Karpas-422 (cell line): ENCODE measurements at places on chromosomes 4 and X.

DNA sequence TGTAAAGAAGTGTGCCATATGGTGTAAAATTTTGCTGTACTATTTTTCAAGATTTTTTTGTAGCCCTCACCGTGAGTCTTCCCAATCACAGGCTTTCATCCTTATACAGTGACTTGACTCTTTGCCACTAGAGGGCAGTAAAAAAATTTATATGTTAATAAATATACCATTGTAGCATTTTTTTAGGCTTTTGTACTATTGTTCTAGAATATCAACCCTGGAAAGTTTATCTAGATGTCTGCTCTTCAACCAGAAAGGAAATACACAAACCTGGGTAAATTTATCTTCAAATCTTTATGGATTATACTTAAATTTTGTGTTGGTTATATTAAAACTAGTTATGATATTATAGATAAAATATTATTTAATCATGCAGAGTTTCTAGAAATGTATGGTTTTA, 235.3 kb downstream of the TENM3 start:
- no peaks in the 10 kb centered on the region for H3K27me3 ChIP-seq
- no peaks in the 10 kb centered on the region for H3K36me3 ChIP-seq
- H3K27ac ChIP-seq = no peak overlapping the region
- no peak overlapping the region for H3K4me3 ChIP-seq

DNA sequence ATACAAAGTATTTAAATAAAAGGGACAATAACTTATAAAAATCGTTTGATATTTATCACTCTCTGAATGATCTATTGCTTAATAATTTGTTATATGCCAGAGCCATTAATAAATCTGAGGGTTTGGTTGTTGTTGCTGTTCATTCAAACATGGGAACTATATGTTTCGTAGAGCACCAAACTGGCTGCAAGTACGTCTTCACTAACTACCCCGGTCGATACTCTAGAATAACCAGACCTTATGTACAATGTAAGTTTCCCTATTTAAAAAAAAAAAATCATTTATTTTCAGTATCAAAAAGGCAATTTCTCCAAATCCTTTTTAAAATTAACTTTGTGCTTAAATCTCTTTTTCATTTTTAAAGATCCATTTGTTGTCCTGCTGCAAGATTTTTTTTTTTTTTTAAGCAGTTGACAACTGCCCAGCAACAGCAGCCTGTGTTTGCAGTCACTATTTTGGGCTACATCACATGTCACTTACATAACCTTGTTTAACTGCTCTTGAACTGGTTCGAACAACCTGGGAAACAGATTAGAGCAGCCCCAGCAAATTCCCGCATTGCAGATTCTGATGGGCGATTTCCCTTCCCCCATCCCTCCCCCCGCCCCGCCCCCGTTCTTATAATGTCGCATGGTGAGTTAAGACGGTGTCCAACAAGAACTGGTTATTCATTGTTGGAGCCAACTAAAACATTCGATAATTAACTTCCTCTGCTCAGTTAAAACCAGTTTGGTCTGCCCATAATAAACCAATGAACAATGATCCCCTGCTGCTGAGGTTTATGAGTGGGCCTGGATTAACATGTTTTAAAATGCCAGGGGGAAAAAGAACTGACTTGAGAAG, 238.9 kb downstream of the NR3C2 start:
- no peaks in the 10 kb centered on the region for H3K27me3 ChIP-seq
- H3K4me1 ChIP-seq = no peaks in the 10 kb centered on the region
- no peak overlapping the region for H3K4me3 ChIP-seq
- DNase-seq = no peak

DNA sequence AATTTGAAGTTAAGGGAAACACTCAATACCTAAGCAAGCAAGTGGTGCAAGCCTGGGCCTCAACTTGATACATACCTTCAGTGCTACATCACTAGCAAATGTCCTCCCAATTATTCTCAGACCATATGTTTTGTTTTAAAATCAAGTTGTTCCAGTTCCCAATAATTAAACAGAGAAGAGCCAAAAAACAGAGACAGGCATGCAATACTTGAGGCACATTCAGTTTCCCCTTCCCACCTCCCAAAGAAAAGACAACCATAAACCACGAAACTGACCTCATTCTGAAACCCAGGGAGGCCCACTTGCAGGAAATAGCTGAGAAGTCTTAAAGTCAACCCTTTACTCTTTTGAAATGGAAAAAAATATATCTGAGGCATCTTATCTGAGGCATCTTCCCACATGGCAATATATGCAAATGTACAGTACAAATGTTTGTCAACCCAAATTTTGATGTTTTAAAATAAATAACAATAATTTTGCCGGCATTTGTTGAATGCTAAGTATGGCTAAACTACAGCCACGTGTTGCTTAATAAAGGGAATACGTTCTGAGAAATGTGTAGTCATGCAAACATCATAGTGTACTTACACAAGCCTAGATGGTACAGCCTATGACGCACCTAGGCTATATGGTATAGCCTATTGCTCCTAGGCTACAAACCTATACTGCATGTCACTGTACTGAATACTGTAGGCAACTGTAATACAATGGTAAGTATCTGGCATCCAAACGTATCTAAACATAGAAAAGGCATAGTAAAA, 147.5 kb downstream of the TSPAN5 start:
- DNase-seq = no peak
- no peaks in the 10 kb centered on the region; the same call in 1 of the 2 replicates for H3K27me3 ChIP-seq

- peak overlapping the region; percentile 31; the same call in 1 of the 2 replicates for H3K4me3 ChIP-seq
- H3K27me3 ChIP-seq = no peaks in the 10 kb centered on the region
- H3K4me1 ChIP-seq = peaks cover 99% of the 10 kb centered on the region
- peak; percentile 93 for DNase-seq
- peak overlapping the region; percentile 99 for H3K27ac ChIP-seq
Measured at GRCh38 chr4:54016504-54016903, 47.9 kb downstream of the CHIC2 start.

- H3K4me3 ChIP-seq = no peak overlapping the region
- H3K27ac ChIP-seq = no peak overlapping the region
- H3K4me1 ChIP-seq = no peaks in the 10 kb centered on the region
- no peaks in the 10 kb centered on the region for H3K27me3 ChIP-seq
Measured at GRCh38 chrX:155841232-155841631, 39.9 kb upstream of the VAMP7 start.

- H3K4me1 ChIP-seq = no peaks in the 10 kb centered on the region
- no peaks in the 10 kb centered on the region for H3K27me3 ChIP-seq
- no peak overlapping the region for H3K27ac ChIP-seq
Measured at GRCh38 chr4:149549911-149550310, 265.7 kb downstream of the IQCM start.

GRCh38 chr4:106795326-106795725, 240.8 kb downstream of the DKK2 start:
- no peak overlapping the region for H3K27ac ChIP-seq
- DNase-seq = no peak
- no peaks in the 10 kb centered on the region for H3K4me1 ChIP-seq
- no peak overlapping the region for H3K4me3 ChIP-seq
- H3K27me3 ChIP-seq = no peaks in the 10 kb centered on the region

DNA sequence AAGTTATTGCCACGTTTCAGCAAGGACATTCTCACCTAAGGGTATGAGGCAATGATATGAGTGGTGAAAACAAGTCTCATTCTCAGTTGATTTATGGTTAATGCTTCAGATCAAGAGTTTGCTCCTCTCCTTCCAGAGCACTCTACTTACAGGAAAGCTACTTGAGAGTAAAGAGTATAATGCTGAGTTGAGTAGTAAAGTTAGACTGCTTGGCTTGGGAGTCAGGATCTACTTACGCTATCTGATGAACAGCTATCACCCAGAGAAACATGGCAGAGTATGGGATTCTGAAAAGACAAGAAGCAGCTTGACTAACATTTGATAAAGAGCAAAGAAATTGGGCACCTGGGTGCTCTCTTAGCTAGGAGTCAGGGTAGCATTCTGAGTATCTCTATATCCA, 211.8 kb downstream of the GLUD2 start:
- no peaks in the 10 kb centered on the region for H3K27me3 ChIP-seq
- H3K36me3 ChIP-seq = no peaks in the 10 kb centered on the region
- H3K4me3 ChIP-seq = no peak overlapping the region
- no peak for DNase-seq

GRCh38 chrX:23623797-23624196, 43.5 kb upstream of the PRDX4 start:
- H3K4me1 ChIP-seq = no peaks in the 10 kb centered on the region
- H3K27ac ChIP-seq = no peak overlapping the region
- H3K36me3 ChIP-seq = no peaks in the 10 kb centered on the region
- H3K4me3 ChIP-seq = no peak overlapping the region
- no peaks in the 10 kb centered on the region for H3K27me3 ChIP-seq
- no peak for DNase-seq

GRCh38 chr4:139297001-139297410, 4.3 kb upstream of the NAA15 start:
- H3K36me3 ChIP-seq = peaks cover 10% of the 10 kb centered on the region; the same call in 1 of the 2 replicates
- H3K27ac ChIP-seq = peak overlapping the region; percentile 59; the same call in 1 of the 2 replicates
- DNase-seq = no peak
- no peaks in the 10 kb centered on the region for H3K27me3 ChIP-seq
- 0 out of 2 replicates have a peak overlapping the region, but pooled peaks have one; percentile 99 for H3K4me3 ChIP-seq

DNA sequence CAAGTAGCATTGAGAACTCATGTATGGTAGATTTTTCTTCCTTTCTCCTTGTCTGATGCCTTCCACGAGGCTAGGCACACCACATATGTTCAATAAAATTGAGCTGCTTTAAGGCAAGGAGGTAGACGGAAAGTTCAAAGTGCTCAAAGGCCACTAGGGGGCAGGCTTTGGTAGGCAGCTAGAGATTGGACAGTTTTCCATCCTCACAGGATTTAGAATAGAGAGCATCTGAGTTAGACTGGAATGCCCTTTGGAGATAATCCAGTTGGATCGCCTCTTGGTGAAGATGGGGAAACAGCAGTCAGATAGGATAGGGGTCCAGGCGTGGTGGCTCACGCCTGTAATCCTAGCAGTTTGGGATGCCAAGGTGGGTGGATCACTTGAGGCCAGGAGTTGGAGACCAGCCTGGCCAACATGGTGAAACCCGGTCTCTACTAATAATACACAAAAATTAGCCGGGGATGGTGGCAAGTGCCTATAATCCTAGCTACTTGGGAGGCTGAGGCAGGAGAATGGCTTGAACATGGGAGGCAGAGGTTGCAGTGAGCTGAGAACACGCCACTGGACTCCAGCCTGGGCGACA, 30.4 kb downstream of the ELF4 start:
- no peak overlapping the region for H3K27ac ChIP-seq
- peak; percentile 88 for DNase-seq
- H3K4me3 ChIP-seq = no peak overlapping the region
- no peaks in the 10 kb centered on the region for H3K27me3 ChIP-seq
- H3K36me3 ChIP-seq = no peaks in the 10 kb centered on the region

GRCh38 chr4:67593741-67594175, 35.2 kb downstream of the STAP1 start:
- no peak for DNase-seq
- no peak overlapping the region for H3K27ac ChIP-seq
- H3K27me3 ChIP-seq = no peaks in the 10 kb centered on the region

DNA sequence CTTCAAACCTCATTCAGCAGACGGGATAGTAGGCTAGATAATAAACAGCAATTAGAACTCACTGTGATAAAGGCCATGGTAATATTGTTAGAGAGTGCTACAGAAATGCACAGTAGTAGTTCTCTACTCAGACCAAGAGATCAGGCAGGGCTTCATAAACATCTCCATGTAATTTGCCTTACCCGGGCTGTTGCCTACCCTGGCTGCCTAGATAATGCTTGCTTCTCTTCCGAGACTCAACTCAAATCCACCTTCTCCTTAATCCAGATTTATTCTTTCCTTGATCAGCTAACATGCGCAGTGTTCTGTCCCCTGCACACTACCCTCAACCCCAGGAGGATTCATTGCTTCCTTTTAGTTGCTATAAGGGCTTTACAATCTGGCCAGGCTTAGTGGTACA, 21.8 kb downstream of the ANK2 start:
- H3K36me3 ChIP-seq = no peaks in the 10 kb centered on the region
- peaks cover 15% of the 10 kb centered on the region for H3K4me1 ChIP-seq
- H3K27ac ChIP-seq = no peak overlapping the region
- H3K4me3 ChIP-seq = no peak overlapping the region
- DNase-seq = no peak
- H3K27me3 ChIP-seq = no peaks in the 10 kb centered on the region

GRCh38 chr4:164210377-164210776, 543.6 kb upstream of the SMIM31 start:
- no peak for DNase-seq
- H3K36me3 ChIP-seq = no peaks in the 10 kb centered on the region
- no peaks in the 10 kb centered on the region for H3K27me3 ChIP-seq
- H3K4me3 ChIP-seq = no peak overlapping the region
- H3K4me1 ChIP-seq = no peaks in the 10 kb centered on the region

DNA sequence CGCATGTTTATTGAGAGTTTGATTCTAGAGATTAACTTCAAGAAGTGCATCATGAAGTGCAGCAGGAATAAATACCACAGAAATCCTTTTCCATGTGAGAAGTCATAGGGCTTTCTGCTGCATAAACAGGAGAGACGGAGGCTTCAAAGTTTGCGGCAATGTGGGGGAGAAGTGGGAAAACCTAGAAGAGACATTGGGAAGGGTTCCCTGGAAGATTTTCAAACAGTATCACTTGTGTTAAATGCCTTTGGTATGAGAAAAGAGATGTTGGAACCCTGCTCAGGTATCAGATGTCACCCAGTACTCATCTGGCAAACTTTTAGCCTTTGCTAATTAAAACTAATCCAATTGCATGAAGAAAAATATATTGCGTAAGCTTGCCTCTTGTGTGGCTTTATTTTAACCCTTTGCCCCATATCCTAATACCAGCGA, 15.4 kb downstream of the NHS start:
- H3K27ac ChIP-seq = no peak overlapping the region
- no peak for DNase-seq
- no peaks in the 10 kb centered on the region for H3K36me3 ChIP-seq
- no peak overlapping the region for H3K4me3 ChIP-seq

GRCh38 chr4:4289597-4289940, 385 bp downstream of the LYAR start:
- H3K4me1 ChIP-seq = peaks cover 24% of the 10 kb centered on the region
- peaks cover 25% of the 10 kb centered on the region; the same call in 1 of the 2 replicates for H3K36me3 ChIP-seq
- H3K27me3 ChIP-seq = no peaks in the 10 kb centered on the region
- peak; percentile 48 for DNase-seq
- no peak overlapping the region for H3K27ac ChIP-seq
- peak overlapping the region; percentile 88 for H3K4me3 ChIP-seq

- no peaks in the 10 kb centered on the region for H3K27me3 ChIP-seq
- no peaks in the 10 kb centered on the region for H3K4me1 ChIP-seq
Measured at GRCh38 chr4:78951862-78952472, 12.7 kb upstream of the PAQR3 start.
